ENCODE measurements at places on chromosomes 5 and 9.
A peak's percentile ranks its signal among the peaks of the same experiment; 100 is the strongest.

DNA sequence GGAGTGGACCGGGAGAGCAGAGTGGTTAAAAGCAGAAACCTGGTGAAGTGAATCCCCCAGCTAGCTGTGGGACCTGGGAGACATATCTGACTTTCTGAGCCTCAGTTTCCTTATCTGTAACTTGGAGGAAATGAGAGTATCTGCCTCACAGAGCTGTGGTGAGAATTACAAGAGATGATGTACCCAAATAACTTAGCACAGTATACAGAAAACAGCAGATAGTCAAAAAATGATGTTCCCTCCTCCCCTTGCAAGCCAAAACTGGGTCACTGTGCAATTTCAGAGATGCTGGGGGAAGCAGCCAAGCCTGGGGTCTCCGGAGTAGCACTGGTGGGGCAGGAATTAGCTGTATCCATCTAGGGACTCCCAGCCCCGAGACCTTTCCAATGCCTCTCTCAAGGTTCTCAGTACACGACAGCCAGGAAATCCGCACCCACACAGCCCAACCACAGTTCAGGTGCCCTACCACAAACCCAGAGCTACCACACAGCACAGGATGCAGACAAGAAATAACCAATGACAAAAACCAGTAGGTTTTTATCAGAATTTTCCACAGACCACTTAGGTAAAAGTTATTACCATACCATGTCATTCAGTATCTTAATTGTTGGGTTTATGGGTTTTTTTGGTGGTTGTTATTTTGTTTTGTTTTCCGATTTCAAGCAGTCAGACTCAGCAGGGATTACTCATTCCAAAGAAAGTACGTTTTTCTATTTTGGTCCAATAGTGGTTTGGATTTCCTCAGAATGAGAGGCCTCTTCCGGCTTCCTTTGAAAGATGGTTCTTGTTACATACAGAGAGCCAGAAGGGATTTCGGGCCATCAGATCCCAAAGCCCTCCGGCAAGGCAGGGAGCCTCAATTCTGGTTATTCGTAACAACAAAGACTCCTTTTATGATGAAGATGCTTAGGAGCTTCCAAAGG, 4.9 kb upstream of the HRH2 start:
- DNase-seq, result no peak

GRCh38 chr5:180802325-180803180, at the start of gene MGAT1:
MGAT1 (minus strand) TSS chr5:180802806; CDS start chr5:180792971, 9,835 bp downstream.
- peak; percentile 91 for DNase-seq

- DNase-seq, result no peak
Observed at GRCh38 chr9:95459851-95460517, 56.8 kb downstream of the PTCH1 start.

GRCh38 chr5:73322437-73323076, 126.0 kb downstream of the FOXD1 start:
- no peak for DNase-seq

DNA sequence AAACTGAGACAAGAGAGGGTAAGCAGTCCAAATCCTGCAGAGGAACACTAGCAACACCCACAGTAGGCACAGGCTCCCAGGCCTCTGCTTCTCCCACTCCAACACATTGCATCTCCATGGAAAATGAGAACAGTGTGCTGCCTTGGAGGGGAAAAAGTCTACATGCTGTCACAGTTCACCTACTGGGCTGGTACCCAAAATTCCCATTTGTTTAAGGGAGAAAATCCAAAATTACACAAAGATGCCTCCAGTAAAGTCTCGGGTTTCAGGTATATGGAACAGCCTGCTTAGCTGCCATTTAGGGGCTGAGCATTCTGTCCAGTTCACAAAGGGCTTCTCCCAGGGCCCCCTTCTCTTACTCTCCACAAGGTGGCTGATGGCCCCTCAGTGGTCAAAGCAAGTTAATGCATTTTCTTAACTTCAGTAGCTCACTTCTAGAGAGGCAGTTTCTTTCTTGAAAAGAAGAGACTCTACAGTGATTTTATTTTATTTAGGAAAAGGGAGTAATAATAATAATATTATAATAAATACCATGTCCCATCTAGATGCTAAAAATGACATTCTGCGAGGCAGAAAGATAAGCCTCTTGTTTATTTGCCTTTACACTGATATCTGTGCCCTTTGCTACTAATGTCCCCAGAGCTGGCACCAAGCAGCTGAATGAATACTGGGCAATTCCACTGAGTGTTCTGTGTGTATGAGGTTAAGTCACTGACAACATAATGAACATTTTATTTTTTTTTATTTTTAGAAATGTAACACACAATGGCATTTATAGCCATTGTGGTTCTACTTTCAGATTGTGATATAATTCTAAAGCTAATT, 89.4 kb downstream of the RGS7BP start:
- DNase-seq, result no peak

GRCh38 chr9:129776566-129776937, 23.7 kb upstream of the PTGES start:
- peak; percentile 31 for DNase-seq

DNA sequence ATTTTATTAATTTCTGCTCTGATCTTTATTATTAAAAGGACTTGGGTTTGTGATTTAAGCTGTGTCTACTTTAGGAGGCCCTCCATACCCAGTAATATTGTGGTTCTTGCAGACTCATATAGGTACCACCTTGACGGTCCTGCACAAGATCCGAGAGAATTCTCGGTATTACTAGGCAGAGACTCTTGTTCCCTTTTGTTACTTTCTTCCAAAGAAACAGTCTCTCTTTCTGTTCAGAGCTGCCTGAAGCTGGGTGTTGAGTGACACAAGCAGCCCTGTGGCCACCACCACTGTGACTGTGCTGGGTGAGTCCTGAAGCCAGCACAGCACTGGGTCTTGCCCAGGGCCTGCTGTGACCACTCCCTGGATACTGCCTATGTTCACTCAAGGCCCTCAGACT, 666.6 kb downstream of the SEMA5A start:
- DNase-seq, result no peak
